ENCODE measurements at places on chromosomes 3 and 15.

DNA sequence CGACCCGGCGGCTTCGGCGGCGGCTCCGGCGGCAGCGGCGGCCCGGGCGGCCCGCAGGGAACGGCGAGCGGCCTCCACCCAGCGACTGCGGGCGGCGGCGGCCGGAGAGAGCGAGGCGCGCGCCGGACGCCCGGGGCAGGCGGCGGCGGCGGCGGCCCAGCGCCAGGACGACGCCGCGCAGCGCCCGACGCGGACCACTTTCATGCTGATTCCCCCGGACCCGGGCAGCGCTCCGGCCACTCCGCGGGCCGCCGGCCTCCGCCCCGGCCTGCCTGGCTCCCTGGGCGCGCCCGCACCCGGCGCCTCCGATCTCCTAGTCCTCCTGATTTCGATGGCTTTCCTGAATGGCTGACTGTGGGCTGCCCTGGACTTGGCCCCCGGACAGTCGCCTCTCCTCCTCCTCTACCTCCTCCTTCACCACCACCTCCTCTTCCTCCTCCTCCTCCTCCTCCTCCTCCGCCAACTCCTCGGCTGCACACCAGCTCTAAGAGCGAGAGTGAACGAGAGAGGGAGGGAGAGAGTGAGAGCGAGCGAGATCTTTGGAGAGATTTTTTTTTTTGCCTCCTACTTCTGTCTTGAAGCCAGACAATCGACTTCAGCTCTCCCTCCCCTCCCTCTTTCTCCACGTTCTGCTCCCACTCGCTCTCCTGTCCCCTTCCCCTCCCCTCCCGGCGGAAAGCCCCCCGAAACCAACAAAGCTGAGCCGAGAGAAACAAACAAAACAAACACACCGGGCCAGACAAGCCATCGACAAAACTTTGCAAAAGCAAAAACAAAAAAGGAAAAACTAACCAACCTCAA, 844 bp downstream of the NR2F2 start:
- no peak for DNase-seq

GRCh38 chr15:93105485-93105884, 16.5 kb upstream of the RGMA start:
- DNase-seq = no peak

- no peak for DNase-seq
Measured at GRCh38 chr15:101267320-101268104, 9.8 kb downstream of the SELENOS start.

- no peak for DNase-seq
Measured at GRCh38 chr3:160213191-160213590, 12.0 kb upstream of the C3orf80 start.

DNA sequence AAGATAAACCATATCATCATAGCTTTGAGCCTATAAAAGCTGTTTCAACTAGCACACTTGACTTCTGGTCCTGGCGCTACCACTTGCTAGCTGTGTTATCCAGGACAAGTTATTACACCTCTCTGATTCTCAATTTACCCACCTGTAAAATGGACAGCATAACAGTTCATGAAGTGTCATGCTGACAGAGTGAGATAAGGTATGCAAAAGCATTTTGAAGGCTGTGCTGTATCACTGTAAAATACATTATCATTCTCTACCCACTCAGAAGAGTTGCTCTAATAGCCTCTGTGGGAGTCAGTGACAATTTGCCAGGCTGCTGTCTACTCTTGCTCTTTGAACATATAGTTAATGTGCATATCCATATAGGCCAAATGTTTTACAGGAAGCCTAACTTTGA, 93.0 kb downstream of the SSR3 start:
- DNase-seq = no peak

GRCh38 chr15:27234593-27234992, 263.6 kb downstream of the GABRG3 start:
- DNase-seq = no peak

DNA sequence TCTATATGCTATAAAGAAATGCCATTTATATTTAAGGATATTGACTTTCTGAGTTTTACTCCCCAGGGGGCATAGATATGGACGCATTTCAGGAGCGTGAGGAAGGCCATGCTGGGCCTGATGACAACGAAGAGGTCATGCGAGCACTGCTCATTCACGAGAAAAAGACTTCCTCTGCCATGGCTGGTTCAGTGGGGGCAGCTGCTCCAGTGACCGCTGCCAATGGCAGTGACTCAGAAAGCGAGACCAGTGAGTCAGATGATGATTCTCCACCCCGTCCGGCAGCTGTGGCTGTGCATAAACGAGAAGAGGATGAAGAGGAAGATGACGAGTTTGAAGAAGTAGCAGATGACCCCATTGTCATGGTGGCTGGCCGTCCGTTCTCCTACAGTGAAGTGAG, 38.4 kb downstream of the GTF2E1 start:
- no peak for DNase-seq

DNA sequence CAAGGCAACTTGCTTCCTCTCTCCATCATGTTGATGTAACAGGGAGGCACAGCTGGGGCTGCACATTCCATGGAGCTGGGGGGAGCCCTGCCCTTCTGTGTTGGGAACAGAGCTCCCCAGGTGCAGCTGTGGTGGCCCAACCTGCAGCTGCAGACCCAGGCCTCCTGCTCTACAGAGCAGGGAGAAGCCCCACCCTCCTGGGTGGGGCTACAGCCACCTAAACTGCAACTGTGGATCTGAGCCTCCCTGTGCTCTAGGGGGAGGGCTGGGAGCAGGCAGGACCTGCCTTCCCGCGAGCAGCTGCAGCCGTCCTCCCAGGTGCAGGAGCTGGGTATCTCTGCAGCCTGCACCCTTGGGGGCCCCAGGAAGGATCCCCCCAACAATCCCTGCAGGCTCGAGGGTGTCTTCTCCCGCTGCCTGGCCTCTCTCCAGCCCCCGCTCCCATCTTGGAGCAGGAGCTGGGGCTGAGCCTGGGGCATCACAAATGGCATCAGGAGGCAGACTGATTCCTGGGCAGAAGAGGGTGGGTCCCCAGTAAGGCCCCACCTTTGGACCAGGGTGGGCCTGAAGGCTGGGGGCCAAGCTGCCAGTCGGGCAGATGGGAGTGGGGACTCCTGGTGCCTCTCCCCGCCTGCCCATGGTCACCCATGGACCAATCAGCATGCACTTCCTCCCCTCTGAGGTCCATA, 7.4 kb downstream of the LRRC58 start:
- DNase-seq = no peak

- DNase-seq = no peak
Measured at GRCh38 chr3:188752850-188753249, 418.9 kb upstream of the TPRG1 start.

- DNase-seq = no peak
Measured at GRCh38 chr15:40746916-40747418, 8.1 kb downstream of the RMDN3 start.

GRCh38 chr3:148381051-148381450, 316.7 kb upstream of the AGTR1 start:
- no peak for DNase-seq

GRCh38 chr15:52326756-52327155, 31.2 kb upstream of the MYO5C start:
- no peak for DNase-seq

GRCh38 chr3:58111513-58112184, 99.1 kb downstream of the DNASE1L3 start:
- peak; percentile 42 for DNase-seq

- DNase-seq = no peak
Measured at GRCh38 chr3:177208223-177208622, 10.9 kb upstream of the TBL1XR1 start.

DNA sequence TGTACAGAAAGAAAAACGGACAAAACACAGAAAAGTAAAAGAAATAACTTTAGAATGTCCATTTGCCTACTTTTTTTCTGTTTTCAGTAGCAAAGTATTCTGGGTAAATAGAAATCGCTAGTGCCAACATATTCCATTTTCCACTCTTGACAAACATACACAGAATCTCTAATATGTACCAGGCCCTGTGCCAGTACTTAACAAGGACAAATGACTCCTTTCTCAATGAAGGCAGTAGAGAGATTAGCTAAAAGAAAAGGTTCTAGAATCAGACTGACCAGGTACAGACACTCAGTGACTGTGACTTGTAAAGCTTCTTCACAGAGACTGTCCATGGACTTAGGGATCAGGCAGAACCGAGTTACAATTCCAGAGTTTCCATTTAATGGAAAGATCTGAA, 165.8 kb upstream of the STAC start:
- DNase-seq = no peak

DNA sequence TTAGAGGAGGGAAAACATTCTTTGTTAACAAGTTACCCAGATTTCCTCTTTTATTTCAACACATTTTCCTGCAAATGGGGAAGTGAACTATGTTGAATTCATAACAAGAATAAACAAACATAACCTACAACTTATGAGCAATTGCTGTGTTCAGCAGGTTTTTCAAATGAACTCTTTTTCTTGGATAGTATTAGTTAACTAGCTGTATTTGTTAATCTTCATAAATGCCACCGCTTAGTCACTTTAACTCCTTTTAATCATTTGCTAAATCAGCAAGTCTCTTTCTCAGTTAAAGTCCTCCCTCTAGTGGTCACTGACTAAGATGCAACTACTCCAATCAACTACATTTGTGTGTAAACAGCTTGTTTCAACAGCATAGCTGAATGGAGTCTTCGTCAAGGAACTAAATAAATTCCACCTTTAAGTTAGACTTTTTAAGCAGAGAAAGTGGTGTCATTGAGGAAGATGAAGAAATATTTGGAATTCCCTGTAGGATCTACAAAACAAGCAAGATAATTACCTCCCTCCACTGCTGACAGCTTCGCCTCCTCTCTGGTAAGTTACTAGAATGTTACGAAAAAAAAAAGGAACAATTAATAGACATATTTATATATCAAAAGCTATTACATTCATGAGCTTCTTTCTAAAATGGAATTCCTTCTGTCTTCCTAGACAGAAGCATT, 1122.0 kb downstream of the ROBO1 start:
- peak; percentile 4 for DNase-seq

Measured in CD4-positive, alpha-beta T cell (primary cell).